Caki2 (cell line): ENCODE measurements at places on chromosomes 2 and 18. TPM values are rescaled to one million over a fixed set of nuclear protein-coding genes. Genes with fewer than 3 reads are reported as not detected.

Gene TXNDC2
- total RNA-seq = 0.23 TPM in 1 of 2 replicates, not detected in the other

Gene POMC
- total RNA-seq = not detected in 2 replicates

Gene AP1S3
- total RNA-seq = 43.9 and 52.9 TPM in 2 replicates

DNA sequence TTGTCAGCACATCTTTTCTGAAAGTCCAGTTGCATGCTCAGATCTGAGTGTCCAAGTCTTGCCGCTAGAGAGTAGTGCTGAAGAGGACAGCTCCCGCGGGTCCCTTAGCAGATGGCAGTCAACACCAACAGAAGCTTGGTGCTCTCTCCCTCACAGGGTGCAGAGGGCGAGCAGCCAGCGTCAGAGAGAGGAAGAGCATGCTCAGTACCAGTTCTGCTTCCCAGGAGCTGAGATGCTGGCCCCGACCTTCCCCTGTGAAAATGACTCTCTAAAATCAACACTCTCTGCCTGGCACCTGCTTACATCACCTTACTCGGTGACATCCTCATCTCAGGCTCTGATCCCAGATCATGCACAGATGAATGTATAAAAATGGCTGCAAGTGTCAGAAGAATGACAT is 86.0 kb upstream of the TWIST2 start:
- DNase-seq = peak; percentile 14

- DNase-seq = no peak
These were observed 92.5 kb downstream of the BARD1 start for GRCh38 chr2:214716811-214717560.

GRCh38 chr2:154603682-154604081 is 94.8 kb upstream of the KCNJ3 start:
- DNase-seq = no peak

DNA sequence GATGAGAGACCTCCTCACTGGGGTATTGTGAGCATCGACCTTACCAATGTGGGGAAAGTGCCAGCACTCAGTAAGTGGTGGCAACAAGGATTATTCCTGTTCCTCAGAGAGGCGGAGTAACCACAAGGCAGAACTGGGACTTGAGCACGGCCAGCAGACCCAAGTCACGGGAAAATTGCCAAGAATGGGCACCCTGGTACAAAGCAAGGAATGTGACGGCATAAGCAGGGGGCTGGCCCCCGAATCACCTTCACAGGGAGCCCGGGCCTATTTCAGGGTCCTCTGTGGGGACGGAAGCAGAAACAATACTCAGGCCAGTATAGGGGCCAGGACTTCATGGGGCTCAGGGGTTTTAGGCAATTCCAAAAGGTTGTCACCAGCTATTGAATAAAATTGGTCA is 25.4 kb downstream of the CENPA start:
- DNase-seq = no peak

- DNase-seq = no peak
These were observed 97.9 kb downstream of the MREG start for GRCh38 chr2:215915441-215915840.

- DNase-seq = no peak
These were observed 1313.0 kb upstream of the FAM98A start for GRCh38 chr2:34912084-34912483.

Gene IL18R1
- 0.41 and 1.5 TPM in 2 replicates for total RNA-seq
